ENCODE measurements at places on chromosomes 1 and 21. TPM values are rescaled to one million over a fixed set of nuclear protein-coding genes. Genes with fewer than 3 reads are reported as not detected.

Gene TDRD5
- not detected for total RNA-seq

Gene FABP3
- total RNA-seq = not detected

Gene VWA1
- 0.12 TPM for total RNA-seq

Gene RABGGTB
- total RNA-seq = 81.2 TPM

- no peak for DNase-seq
These were observed 37.7 kb upstream of the MAP10 start for GRCh38 chr1:232767305-232768074.

DNA sequence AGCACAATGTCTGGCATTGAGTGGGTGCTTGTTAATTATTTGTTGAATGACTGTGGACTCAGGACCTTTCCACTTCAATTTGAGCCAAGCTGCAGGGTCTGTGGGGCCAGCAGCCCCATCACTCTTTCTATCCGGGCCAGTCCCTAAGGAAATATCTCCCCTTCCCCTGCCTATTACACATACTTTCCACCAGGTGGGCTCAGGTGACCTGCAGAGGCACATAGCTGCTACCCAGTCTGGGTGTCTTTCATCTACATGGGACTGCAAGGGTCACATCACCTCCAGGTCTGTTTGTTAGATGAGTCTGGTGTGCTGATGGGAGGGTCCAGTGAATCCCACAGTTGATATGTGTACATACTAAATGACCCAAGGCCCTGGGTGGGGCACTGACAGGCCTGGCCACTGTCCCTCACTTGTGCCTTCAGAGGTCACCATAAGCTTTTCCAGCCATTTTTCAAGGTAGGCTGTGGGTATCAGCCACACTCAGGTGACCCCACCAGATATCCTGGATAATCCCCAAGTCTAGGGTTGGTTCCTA lies 59.5 kb upstream of the KDM4A start:
- DNase-seq = no peak

- no peak for DNase-seq
These were observed 13.5 kb upstream of the OR2G2 start for GRCh38 chr1:247574664-247575063.

DNA sequence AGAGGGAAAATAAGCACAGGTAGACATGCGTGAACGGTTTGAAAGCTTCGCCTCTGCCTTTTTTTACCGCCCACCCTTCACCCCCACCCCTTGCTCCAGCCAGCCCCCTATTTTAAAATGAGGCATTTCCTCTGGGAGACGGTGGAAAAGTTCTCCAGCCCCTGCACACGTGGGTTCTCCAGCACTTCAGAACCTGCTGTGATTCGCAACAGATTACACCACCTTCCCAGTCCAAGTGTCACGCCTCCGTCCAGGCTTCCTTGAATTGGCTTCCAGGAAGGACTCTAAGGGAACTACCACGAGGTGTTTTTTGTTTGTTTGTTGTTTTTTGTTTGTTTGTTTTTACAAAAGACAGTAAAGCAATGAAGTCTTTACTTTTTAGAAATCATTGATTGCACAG lies 2.6 kb downstream of the LRRC7 start:
- no peak for DNase-seq

DNA sequence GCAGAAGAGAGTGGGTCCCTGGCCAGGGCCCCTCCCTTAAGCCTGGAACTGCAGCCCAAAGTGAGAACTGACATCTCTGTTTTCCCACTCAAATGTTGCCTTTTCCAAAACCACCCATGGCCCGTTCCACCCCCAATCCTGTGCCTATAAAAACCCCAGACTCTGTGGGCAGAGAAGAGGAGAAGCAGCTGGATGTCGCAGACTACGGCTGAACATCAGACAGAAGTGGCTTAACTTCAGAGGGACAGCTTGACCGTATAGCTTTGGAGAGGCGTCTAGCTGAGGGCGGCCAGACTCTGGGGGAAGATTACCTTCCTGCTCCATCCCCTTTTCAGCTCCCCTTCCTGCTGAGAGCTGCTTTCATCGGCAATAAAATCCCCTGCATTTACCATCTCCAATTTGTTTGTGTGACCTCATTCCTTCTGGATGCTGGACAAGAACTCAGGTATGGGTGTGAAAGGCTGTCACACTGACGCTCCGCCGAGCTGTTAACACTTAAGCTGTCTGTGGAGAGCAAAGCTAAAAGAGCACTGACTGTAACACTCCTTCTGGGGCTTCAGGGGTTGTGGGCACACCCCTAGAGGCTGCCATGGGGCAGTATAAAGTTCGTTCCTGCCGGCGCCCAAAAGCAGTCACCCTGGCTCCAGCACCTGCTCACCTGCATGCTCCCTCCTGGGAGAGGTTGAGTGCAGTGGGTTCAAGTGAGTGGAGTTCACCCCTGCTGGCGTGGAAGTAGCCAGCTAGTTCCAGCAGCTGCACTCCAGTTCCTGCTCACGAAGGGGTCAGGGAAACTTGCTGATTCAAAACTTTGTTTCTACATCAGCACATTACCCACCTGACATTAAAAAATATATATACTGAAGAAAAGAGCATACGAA lies 19.6 kb upstream of the ERO1B start:
- DNase-seq = no peak

DNA sequence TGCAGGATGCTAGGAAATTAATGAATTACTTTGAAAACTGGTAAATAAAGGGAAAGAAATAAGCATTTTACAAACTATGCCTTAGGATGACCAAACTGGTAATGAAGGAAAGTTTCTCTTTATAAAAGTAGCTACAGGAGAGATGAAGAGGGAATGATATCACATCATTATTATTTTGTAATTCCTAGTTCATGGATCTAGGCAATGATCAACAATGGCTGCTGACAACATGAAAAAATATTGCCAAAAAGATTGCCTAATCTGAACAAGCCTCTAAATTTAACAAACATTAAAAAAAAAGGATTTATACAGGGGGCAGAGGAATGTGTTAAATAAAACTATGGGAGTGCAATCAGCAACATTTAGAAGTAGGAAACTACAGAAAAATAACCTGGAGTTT lies 38.9 kb downstream of the NOS1AP start:
- no peak for DNase-seq

DNA sequence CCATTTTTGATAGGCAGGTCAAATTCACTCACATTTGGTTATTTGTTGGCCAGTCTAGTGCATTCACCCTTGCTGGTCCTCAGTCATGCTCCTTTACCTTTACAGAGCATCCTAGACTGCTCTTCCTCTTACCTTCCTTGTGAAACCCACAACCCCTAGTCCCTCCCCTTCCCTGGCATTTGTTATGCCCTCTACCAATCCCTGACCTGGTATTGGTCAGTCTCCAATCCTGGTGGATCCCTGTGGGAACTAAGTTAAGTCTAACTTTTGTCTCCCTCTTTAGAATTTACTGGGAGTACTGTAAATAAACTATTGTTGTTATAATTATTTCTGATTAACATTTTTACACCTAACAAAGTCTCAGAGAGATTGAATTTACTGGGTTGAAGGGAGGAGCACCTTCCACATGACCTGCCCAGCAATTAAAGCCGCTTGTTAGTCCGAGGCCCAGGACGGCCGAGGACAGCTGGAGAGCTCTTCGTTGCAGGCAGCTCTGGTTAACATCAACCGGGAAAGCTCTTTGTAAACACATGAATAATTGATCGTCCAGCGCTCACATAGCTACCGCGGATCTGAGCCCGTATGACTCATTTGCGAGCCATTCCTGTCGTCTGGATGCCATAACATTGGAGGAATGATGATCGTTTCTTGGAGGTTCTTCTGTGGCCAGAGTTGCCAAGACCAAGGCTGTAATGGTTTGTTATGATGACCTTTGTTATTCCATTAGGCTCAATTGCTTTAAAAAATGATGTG lies 31.9 kb downstream of the MTARC1 start:
- no peak for DNase-seq

DNA sequence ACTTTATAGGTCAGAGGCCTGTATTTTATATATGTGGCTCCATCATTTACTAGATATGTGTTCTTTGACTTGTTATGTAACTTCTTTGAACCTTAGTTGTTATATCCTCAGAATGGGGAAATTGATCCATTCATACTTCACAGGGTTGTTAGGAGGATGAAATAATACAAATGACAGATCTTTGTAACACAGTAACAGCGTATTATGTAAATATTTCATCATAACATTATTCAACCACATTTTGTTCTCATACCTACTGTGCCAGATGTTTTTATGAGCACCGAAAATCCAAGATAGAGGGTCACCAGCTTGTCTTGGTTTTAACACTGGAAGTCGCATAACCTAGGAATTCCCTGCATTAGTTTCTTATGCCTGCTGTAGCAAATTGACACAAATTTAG lies 3.3 kb downstream of the SUCO start:
- DNase-seq = no peak

DNA sequence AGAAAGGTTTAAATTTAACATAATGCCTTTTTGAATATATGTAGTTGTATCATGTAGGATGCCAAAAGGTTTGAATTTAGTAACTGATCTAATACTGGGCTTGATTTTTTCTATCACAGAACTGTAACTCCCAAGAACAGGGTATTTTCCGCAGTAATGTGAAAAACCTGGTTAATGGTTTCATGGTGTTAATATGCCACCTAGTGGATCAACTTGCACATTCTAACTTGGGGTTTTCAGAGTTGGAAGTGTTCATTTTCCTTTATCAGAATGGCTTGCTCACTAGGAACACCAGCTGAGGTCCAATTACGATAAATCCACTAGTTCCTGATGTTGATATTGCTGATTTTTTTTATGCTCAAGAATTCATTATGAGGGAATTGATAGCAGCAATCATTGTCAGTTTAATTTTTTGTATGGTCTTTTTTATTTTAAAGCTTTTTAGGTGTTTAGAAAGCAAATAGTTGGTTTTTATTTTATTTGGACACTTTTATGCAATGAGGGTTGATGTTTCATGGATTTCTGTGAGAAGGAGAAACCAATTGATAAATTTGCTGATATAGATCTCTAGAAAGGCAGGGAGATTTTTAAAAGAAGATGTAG lies 157.2 kb downstream of the PLA2G4A start:
- peak; percentile 18 for DNase-seq

DNA sequence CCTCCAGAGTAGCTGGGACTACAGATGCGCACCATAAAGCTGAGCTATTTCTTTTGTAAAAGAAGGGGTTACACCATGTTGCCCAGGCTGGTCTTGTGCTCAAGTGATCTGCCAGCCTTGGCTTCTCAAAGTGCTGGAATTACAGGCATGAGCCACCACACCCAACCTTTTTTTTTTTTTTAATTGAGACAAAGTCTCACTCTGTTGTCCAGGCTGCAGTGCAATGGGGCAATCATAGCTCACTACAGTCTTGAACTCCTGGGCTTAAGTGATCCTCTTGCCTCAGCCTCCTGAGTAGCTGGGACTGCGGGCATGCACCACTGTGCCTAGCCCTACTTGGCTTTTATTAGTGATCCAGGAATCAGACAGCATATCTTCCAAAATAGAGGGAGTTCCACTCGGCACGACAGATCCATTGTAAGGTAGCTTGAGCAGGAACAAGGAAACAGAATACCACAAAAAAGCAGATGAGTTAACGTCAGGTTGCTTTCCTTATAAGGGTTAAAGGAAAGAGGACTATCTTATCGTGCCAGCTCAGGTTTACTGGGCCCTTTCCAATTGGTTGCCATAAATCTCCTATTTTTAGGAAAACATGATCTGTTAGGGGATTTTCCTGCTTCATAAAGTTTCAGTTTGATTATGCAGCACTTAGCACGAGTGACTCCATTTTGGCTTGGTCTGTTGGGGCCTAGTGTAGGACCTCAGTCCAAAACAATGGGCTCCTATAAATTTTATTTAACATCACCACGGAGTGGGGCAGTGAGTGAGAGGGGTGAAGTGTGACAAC lies 45.2 kb downstream of the NENF start:
- no peak for DNase-seq

DNA sequence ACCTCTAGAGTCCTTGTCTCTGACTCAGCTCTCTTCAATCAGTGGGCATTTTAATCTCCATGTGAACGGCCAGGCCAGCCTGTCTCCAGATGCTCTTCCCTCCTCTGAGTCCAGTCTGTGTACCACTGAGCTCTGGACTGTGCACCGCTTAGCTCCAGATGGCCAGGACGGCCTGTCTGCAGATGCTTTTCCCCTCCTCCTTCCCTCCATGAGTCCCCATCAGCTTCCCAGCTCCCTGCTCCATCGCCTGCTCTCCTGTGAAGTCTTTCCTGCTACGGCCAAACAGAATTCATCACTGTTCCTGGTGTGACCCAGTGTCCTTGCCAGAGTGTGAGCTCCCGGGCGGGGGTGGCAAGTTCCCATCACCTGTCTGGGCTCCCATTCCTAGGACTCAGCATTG lies 42.0 kb downstream of the STUM start:
- no peak for DNase-seq

DNA sequence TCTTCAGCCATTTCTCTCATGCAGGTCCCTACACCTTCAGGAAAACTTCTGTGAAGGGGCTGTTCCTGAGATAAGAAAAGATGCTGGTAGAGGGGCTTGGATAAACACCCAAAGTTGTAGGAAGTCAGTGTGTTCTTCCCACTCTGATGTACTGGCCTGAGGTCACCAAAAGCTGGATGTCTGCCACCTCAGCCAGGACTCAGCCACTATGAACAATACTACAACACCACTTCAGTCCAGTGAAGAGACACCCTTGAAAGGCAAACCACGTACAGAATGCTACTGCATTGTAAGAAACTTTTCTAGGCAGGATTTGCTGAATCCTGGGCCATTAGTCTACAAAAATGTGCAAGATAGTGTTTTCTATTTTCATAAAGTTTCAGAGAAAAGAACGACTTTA lies 2.4 kb downstream of the PTPN14 start:
- DNase-seq = no peak

- DNase-seq = no peak
These were observed 231.9 kb downstream of the TNR start for GRCh38 chr1:175511496-175511895.

DNA sequence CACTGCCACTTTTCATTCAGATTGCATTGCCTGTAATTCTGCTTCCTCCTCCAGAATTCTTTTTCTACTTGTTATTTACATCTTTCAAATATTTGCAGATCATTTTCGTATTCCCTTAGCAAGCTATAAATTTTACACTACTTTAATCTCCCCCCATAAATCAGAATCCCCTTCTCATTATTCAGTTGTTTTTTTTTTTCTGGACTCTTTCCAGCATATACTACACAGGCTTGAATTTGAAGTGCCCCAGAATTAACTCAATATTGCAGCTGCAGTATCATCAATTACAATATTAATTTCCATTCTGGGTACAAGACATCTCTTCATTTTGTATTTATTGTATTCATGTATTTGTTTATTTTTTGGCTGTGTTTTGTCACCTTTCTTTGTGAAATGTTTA lies 1494.3 kb downstream of the AMY1C start:
- no peak for DNase-seq
